ENCODE measurements at places on chromosomes 2 and 18.

DNA sequence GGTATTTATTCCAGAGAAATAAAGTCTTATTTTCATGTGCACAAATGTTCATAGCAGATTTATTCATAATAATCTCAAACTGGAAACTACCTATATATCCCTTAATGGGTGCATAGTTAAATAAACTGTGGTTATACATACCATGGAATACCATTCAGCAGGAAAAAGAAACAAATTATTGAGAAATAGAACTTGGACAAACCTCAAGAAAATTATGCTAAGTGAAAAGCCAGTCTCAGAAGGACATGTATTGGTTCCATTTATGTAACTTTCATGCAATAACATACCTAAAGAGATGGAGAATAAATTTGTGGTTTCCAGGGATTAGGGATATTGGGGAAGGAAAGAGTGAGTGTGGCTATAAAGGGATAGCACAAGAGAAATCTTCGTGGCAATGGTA, 452.6 kb downstream of the SETBP1 start:
- no peak for DNase-seq

- DNase-seq = no peak
These were observed 65.8 kb upstream of the ATL2 start for GRCh38 chr2:38442643-38443541.

- no peak for DNase-seq
These were observed 1108.7 kb upstream of the TMEFF2 start for GRCh38 chr2:193303464-193303863.

DNA sequence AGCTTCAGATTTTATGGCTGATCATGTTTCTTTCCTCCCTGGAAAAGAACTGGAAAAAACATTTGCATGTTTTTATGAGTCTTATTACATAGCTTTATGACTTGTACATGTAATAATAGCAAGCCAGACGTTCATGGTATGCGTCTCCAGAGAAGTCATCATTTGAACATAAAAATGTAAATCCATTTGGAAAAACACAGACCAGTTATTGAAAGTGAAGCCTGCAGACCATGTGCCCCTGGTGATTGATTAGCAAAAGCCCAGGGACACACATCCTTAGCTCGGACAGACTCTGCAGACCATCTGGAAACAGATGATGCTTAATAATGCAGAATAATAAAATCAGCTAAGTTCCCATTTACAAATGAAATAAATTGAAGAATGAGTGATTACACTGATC, 283.1 kb downstream of the TDRD15 start:
- no peak for DNase-seq

GRCh38 chr2:64394153-64394552, 59.8 kb upstream of the LGALSL start:
- no peak for DNase-seq

DNA sequence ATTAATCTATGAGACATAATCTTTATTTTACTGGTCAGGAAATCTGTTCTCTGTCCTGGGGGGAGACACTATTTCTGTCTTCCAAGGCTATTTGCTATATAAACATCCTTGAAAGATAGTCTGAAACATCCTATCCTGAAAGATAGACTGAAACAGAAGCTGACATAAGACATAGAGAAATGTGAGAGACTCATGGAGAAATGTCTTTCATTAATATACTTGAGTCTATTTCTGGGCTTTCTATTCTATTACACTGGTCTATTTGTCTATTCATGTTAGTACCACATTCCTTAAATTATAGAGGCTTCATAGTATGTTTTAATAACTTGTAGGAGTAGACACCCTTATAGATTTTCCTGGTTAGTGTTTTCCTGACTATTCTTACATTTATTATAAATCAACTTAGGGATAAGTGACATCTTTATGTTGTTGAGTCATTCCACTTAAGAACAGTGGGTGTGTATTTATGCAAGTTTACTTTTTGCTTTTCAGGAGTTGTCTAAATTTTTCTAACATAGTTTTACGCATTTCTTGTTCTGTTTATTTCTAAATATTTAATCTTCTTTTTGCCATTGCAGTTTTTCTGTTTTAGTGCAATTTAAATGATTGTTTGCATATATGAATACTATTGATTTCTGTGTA, 244.9 kb upstream of the ZSWIM2 start:
- no peak for DNase-seq
